ENCODE measurements at places on chromosomes 4 and X.
A peak's percentile ranks its signal among the peaks of the same experiment; 100 is the strongest.

- no peak overlapping the region for H3K4me3 ChIP-seq
- no peaks in the 10 kb centered on the region for H3K27me3 ChIP-seq
- no peak overlapping the region for H3K27ac ChIP-seq
- DNase-seq = no peak
Observed at GRCh38 chrX:134239016-134239415, 2.0 kb downstream of the CCDC160 start.

- DNase-seq = no peak
- no peaks in the 10 kb centered on the region for H3K4me1 ChIP-seq
- H3K36me3 ChIP-seq = no peaks in the 10 kb centered on the region
- no peak overlapping the region for H3K27ac ChIP-seq
- no peaks in the 10 kb centered on the region for H3K27me3 ChIP-seq
Observed at GRCh38 chr4:23332313-23332712, 557.5 kb downstream of the PPARGC1A start.

DNA sequence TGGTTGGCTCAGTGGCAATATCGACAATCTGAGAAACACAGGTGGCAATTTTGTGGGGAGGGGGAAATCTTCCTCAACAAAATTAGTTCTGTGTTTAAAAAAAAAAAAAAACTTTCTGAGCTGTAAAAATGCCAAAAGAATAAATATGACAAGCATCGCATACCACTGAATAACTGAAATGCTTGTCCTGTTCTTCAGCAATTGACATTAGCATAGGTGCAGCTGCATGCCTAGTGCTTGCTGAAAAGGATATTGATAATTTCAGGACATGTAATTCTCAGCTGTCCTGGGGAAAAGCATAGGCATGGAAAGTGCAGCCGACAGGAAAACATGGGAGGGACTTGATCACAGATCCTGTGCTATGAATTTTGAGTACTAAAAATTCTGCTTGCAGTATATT, 147.2 kb downstream of the SOWAHB start:
- peaks cover 13% of the 10 kb centered on the region for H3K36me3 ChIP-seq
- peak overlapping the region; percentile 69 for H3K27ac ChIP-seq
- H3K4me1 ChIP-seq = peaks cover 22% of the 10 kb centered on the region

GRCh38 chr4:98673978-98674377, 15.6 kb upstream of the TSPAN5 start:
- 0 out of 2 replicates have a peak, but pooled peaks cover 3% of the 10 kb centered on the region for H3K4me1 ChIP-seq
- peak; percentile 54 for DNase-seq
- H3K27ac ChIP-seq = no peak overlapping the region
- H3K27me3 ChIP-seq = no peaks in the 10 kb centered on the region

- H3K36me3 ChIP-seq = no peaks in the 10 kb centered on the region
- DNase-seq = no peak
- no peaks in the 10 kb centered on the region for H3K4me1 ChIP-seq
- no peak overlapping the region for H3K27ac ChIP-seq
Observed at GRCh38 chr4:48944252-48944651, 37.7 kb upstream of the OCIAD2 start.

- peaks cover 7% of the 10 kb centered on the region for H3K36me3 ChIP-seq
- no peaks in the 10 kb centered on the region for H3K27me3 ChIP-seq
- no peak overlapping the region for H3K4me3 ChIP-seq
- peaks cover 9% of the 10 kb centered on the region for H3K4me1 ChIP-seq
- H3K27ac ChIP-seq = peak overlapping the region; percentile 30
Observed at GRCh38 chr4:176726803-176727202, 65.9 kb downstream of the VEGFC start.

GRCh38 chr4:6076391-6076790, 58.2 kb upstream of the C4orf50 start:
- no peaks in the 10 kb centered on the region for H3K4me1 ChIP-seq
- no peak overlapping the region for H3K4me3 ChIP-seq
- no peak for DNase-seq
- no peaks in the 10 kb centered on the region for H3K27me3 ChIP-seq

All from IMR-90 (cell line).